ENCODE measurements at places on chromosomes 11 and 22.

GRCh38 chr11:120121914-120122473 lies 15.9 kb downstream of the TRIM29 start:
- DNase-seq = no peak

DNA sequence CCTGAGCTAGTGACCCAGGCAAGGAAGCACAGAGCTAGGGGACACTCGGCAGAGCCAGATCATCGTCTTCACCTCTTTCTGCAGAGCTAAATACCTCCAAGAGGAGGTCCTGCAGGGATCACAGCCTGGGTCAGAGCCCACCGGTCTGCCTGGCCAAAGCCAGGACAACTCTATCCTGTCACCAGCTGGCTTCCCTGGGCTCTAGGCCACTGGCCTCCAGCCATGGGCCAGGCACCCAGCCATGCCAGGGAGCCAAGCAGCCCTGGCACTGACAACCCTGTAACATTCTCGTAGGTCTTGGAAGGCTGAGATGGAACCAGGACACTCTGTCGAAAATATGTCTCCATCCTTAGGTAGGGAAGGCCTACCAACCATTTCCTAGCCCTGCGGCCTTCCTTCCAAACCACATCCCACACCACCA lies 270.1 kb downstream of the BUD13 start:
- peak; percentile 85 for DNase-seq

DNA sequence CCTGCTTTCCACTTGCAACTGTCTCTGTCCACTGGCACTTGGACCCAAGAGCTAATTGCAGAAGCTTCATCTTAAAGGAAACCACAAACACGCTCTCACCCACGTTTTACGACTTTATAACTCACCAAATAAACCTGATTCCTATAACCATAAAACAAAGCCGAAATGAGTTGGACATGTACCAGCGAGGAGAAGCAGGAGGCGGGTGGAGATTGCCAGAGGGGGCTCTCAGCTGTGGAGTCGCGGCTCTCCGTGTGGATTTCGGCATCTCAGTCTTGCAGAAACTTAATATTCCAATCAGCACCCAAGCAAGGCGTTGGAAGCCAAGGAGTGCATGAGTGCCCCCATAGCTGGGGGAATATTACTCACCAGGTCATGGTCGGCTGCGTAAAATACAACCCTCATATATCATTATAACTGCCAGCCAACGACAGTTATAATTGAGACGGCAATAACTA lies 483.6 kb downstream of the MN1 start:
- DNase-seq = no peak

- DNase-seq = no peak
Observed at GRCh38 chr11:73277467-73277866, 5.3 kb downstream of the P2RY6 start.

- DNase-seq = no peak
Observed at GRCh38 chr22:35335468-35335867, 35.8 kb downstream of the TOM1 start.

DNA sequence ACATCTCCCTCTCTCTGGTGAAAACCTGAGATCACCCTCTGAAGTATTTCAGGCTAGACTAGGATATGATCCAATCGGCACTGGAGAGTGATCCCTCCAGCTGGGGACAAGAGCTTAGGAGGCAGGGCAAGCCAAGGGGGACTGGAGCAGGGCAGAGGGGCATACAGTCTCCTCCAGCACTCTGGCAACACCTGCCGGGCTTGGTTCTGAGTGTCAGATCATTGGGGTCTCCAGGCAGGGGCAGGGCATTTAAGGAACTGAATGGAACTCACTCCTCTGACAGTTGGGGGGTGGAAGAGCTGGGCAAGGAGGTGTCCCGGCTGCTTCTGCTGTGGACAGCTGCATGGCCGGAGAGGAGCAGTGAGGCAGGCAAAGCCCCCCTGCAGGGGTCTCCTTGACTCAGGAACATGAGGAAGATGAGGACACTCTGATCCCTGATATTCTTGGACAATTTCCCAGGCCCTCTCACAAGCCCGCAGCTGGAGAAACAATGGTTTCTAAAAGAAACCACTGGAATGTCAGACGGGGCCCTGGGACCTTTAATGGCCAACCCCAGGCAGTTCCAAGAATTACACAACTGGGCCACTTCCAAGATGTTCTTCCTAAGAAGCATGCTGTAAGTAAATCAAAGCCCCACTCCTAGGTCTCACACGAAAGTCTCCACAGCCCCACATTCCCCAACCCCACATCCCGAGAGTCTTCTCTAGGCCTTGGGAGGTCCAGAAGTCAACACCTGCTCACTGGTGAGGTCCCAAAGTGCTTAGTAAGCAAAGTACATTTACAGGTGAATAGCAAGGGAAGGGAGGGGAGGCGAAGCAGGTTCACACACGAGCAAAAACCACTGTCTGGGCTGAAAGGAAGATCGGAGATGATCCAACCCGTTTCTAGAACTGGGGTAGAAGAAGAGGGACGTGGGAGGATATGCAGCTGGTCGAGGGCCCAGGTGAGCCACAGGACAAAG lies 1.2 kb upstream of the CCDC86 start:
- DNase-seq = no peak

DNA sequence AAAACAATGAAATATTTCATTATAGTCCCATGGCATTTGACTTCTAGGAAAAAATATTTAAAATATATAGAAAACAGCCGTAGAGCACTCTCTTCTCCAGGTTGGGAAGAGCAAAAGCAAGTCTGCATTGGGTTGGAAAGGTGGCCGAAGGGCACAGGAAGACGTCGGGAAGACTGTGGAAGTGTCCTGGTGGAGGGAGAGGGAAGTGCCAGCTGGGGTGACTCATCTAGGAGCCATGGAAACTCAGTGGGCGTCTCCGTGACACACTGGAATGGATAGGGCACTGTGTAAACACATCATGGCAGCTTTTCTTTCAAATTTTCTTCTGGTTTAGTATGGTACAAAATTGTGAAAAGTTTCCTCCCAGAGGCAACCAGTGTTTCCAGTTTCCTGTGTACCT lies 12.7 kb downstream of the GTPBP1 start:
- no peak for DNase-seq

GRCh38 chr11:42596576-42597145 lies 715.1 kb upstream of the API5 start:
- no peak for DNase-seq

DNA sequence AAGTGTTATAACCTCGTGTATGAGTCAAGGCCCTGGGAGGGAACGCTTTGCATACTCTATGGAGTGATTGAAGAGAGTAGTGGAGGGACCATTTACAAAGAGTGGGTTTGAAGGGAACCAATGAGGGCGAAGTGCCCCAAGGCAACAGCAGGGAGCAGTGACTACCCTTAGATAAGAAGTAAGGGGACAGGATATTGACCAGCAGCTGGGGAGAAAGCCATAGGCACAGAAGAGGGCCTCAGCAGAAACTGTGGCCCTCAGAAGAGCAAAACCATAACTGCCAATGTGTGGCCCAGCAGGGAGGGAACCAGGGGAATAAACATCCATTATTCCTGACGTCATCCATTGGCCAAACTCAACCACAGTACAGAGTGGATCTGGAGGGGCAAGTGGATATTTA lies 24.7 kb downstream of the PARVA start:
- DNase-seq = no peak

DNA sequence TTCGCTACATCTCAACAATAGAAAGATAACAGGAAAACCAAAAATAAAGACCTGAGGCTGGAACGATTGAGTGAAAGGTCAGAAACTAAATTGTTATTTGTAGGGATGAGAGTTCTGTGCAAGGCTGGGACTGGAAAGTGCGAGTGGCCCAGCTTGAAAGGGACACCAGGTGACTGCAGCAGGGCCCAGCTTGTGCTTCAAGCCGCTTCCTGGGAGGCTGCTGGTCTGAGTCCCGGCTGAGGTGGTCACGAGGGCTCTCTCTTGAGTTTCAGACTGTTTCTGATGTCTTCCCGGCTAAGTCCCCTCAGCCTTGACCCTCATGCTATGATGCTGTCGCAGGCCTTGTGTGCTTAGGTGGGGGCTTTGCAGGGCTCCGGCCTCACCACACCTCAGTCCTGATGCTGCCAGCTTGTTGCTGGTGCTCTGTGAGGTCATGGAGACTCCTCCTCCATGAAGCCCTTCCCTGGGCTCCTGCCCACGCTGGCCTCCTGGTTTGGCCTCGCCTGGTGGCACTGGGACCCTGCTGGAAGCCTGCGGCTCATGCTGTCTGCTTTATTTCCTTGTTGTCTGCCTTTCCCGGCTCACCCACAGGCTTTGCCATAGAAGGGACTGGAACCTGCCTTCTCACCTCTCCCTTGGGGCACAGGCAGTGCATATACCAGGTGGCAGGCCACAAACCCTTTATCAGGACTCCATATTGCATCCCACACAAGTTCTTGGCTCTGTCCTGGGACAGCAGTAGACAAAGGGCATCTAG lies 4.0 kb downstream of the BANF1 start:
- no peak for DNase-seq

GRCh38 chr11:29679996-29680395 lies 336.8 kb downstream of the KCNA4 start:
- DNase-seq = no peak

DNA sequence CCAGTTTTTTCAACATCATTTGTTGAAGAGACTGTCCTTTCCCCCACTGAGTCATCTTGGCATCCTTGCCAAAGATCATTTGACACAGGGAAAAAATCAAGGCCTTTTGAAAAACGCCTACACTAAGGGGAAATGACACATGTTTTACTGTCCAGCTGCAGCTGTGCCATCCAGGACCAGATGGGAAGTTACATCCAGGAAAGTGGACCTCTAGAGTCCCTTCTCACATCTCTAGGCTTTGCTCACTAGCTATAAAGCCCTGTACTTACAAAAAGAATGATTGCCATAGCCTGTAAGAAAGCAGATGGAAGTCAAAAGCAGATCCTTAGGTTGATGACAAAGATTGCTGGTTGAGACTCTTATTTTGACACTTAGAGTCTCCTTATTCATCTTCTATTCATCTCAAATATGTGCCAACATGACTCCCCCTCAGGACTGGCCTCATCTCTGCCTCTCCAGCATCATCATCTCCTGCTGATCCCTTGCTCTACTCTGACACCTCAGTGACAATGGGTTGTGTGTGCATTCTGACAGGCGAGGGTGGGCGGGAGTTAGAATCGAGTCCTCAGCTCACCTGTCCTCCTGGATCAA lies 22.8 kb downstream of the OSBP2 start:
- no peak for DNase-seq

GRCh38 chr22:22195265-22196017 lies 49.1 kb upstream of the VPREB1 start:
- DNase-seq = peak; percentile 70

GRCh38 chr22:38505541-38506117 lies 482 bp downstream of the DDX17 start:
- peak; percentile 44 for DNase-seq

DNA sequence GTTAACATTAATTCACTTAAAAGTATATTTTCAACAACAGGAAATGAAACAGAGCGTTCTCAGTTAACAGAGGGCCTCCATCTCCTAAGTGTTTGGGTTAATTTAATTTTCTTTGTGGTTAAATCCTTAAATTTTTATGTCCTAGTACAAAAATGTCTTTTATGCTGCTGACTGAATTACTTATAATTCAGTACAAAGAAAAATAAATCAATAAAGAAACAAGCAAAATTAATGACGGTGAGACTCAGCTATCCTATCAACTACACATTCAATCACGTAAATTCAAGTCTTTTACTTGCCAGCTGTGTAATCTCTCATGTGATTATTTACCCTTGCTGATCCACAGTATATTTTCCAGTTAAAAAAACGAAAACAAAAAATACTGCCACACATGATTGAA lies 81.4 kb downstream of the BBOX1 start:
- DNase-seq = no peak

Measured in cerebellar cortex (tissue), 1 donor.